ENCODE measurements at places on chromosomes 6 and 20.

GRCh38 chr6:20055916-20056315, 156.4 kb downstream of the MBOAT1 start:
- H3K27me3 ChIP-seq: no peaks in the 10 kb centered on the region
- H3K27ac ChIP-seq: no peak overlapping the region
- no peaks in the 10 kb centered on the region for H3K4me1 ChIP-seq
- no peak for DNase-seq
- H3K36me3 ChIP-seq: no peaks in the 10 kb centered on the region

DNA sequence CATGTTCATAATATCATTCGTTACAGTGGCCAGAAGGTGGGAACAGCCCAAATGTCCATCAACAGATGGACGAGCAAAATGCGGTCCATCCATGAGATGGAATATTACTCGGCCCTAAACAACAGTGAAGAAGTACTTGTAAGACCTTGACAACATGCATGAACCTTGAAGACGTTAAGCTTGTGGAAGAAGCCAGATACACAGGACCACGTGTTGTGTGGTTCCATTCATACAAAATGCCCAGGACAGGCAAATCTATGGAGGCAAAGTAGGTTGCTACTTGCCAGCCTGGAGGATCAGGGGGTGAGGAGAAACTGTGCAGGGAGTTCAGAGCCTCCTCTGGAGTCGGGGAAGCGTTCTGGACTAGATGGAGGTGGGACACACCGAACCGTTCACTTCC, 207.1 kb downstream of the ERMARD start:
- H3K27me3 ChIP-seq: peaks cover 74% of the 10 kb centered on the region
- no peak for DNase-seq
- H3K27ac ChIP-seq: no peak overlapping the region
- no peaks in the 10 kb centered on the region for H3K4me1 ChIP-seq
- no peaks in the 10 kb centered on the region for H3K36me3 ChIP-seq

GRCh38 chr20:25626779-25627178, 3.0 kb upstream of the NANP start:
- DNase-seq: no peak
- H3K4me1 ChIP-seq: peaks cover 18% of the 10 kb centered on the region
- no peaks in the 10 kb centered on the region for H3K27me3 ChIP-seq
- no peaks in the 10 kb centered on the region for H3K36me3 ChIP-seq
- no peak overlapping the region for H3K27ac ChIP-seq

GRCh38 chr6:90103056-90103800, 193.4 kb downstream of the BACH2 start:
- H3K4me3 ChIP-seq: no peak overlapping the region
- no peak for DNase-seq
- H3K4me1 ChIP-seq: peaks cover 10% of the 10 kb centered on the region
- H3K27ac ChIP-seq: 0 out of 2 replicates have a peak overlapping the region, but pooled peaks have one; percentile 29
- H3K36me3 ChIP-seq: no peaks in the 10 kb centered on the region

GRCh38 chr6:54244430-54244829, 63.8 kb upstream of the TINAG start:
- no peak overlapping the region for H3K4me3 ChIP-seq
- H3K27ac ChIP-seq: no peak overlapping the region
- no peak for DNase-seq
- H3K4me1 ChIP-seq: no peaks in the 10 kb centered on the region
- no peaks in the 10 kb centered on the region for H3K36me3 ChIP-seq

DNA sequence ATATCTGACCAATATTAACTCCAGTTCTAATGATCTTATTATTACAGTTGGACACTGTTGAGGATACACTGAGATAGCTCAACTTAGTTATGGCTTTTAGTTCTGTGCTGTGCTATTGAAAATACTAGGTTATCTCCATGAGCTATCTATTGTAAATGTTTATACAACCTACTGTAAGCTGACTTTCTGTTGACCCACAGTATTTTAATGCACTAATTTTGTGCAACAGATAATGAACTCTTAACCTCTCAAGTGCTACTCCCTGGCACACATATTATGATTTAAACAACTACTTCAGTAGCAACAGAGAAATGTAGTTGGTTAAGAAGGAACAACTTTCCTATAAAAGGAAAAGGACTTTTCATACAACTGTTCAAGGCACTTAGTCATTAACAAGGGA, 5.2 kb upstream of the MMS22L start:
- H3K4me3 ChIP-seq: no peak overlapping the region
- H3K4me1 ChIP-seq: peaks cover 6% of the 10 kb centered on the region
- H3K36me3 ChIP-seq: no peaks in the 10 kb centered on the region
- no peaks in the 10 kb centered on the region for H3K27me3 ChIP-seq
- H3K27ac ChIP-seq: no peak overlapping the region
- DNase-seq: no peak

DNA sequence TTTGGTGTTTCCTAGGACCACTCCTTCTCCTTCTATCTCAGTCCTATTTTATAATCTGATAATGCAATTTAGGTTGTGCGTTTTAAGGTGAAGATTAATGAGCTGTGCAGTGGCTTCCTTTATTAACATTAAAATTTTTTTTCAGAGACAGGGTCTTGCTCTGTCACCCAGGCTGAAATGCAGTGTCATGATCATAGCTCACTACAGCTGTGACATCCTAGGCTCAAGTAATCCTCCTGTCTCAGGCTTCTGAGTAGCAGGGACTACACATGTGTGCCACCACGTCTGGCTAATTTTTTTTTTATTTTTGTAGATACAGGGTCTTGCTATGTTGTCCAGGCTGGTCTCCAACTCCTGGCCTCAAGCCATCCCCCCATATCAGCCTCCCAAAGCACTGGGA, 53.0 kb upstream of the DSP start:
- H3K27ac ChIP-seq: no peak overlapping the region
- DNase-seq: no peak
- no peak overlapping the region for H3K4me3 ChIP-seq
- H3K27me3 ChIP-seq: no peaks in the 10 kb centered on the region
- H3K4me1 ChIP-seq: no peaks in the 10 kb centered on the region
- no peaks in the 10 kb centered on the region for H3K36me3 ChIP-seq

GRCh38 chr6:67358241-67358640, 1276.8 kb upstream of the ADGRB3 start:
- no peak overlapping the region for H3K27ac ChIP-seq
- H3K4me3 ChIP-seq: no peak overlapping the region
- no peaks in the 10 kb centered on the region for H3K4me1 ChIP-seq
- H3K36me3 ChIP-seq: no peaks in the 10 kb centered on the region

GRCh38 chr6:126718600-126719327, 378.8 kb downstream of the CENPW start:
- no peaks in the 10 kb centered on the region for H3K27me3 ChIP-seq
- DNase-seq: no peak
- H3K27ac ChIP-seq: peak overlapping the region; percentile 89
- no peaks in the 10 kb centered on the region for H3K36me3 ChIP-seq
- no peak overlapping the region for H3K4me3 ChIP-seq
- peaks cover 47% of the 10 kb centered on the region for H3K4me1 ChIP-seq

DNA sequence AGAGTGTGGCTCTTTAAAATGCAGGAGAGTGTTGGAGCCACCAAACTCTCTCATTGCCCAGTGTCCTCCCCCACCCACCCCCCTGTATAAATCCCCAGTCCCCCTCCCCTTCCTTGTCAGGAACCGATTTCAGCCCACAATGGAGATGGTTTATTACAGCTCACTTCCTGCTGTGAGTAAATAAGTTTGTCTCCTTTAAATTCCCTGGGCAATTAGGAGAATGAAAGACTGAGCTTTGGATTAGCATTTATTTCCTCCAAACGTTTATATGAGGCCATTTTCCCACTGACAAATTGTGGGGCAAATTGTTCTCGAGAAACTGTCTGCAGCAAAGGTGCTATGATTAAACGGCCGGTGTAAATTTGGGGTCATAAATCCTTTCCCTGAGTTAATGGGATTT, 128.8 kb downstream of the DHX35 start:
- H3K27ac ChIP-seq: no peak overlapping the region
- no peak for DNase-seq
- H3K36me3 ChIP-seq: no peaks in the 10 kb centered on the region
- H3K4me1 ChIP-seq: no peaks in the 10 kb centered on the region

DNA sequence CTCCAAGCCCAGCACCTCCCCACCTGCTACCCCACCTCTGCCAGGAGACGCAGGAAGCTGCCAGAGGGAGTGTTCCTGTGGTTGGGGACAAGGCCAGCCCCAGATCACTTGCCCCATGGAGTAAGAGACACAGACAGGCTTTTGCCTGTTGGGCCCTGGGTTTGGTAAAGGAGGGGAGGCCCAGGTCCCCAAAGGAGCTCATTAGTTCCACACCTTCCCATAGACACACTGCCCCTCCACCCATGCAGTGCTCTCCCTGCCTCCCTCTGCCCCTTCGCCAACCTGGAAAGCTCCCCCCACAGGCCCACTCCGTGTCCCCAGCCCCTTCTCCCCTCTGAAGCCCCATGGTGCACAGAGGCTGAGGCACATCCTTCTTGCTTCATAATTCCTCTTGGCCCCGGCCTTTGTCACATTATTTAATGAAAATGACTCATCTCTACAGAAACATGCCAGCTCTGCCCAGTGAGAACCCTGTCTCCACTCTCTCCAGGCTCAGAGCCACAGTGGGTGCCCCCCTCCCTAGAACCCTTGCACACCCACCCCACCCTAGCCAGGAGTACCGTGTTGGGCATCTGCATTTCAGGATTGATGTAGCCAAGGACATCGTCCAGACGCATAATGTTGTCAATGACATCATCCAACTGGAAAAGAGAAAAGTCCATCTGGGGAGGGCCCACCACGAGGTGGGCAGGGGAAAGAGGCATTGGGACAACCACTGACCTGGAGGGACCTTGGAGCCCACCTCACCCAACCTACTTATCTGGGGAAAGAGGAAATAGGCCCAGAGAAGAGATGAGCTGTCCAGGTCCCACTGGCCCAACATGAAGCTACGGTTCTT, 46.0 kb downstream of the TFEB start:
- no peaks in the 10 kb centered on the region for H3K27me3 ChIP-seq
- no peak for DNase-seq
- no peak overlapping the region for H3K4me3 ChIP-seq
- no peaks in the 10 kb centered on the region for H3K36me3 ChIP-seq
- H3K27ac ChIP-seq: no peak overlapping the region
- peaks cover 20% of the 10 kb centered on the region for H3K4me1 ChIP-seq

GRCh38 chr6:157329829-157330228, 6.5 kb upstream of the TMEM242 start:
- peak; percentile 73 for DNase-seq
- no peaks in the 10 kb centered on the region for H3K27me3 ChIP-seq
- H3K4me3 ChIP-seq: no peak overlapping the region
- H3K36me3 ChIP-seq: no peaks in the 10 kb centered on the region

- no peak for DNase-seq
- no peaks in the 10 kb centered on the region for H3K27me3 ChIP-seq
- peak overlapping the region; percentile 94 for H3K27ac ChIP-seq
- peaks cover 19% of the 10 kb centered on the region for H3K36me3 ChIP-seq
- peak overlapping the region; percentile 89 for H3K4me3 ChIP-seq
Measured at GRCh38 chr6:139376017-139376330, 1.5 kb upstream of the CITED2 start.

GRCh38 chr20:10463622-10464021, 28.5 kb downstream of the SLX4IP start:
- H3K27ac ChIP-seq: no peak overlapping the region
- peaks cover 12% of the 10 kb centered on the region for H3K36me3 ChIP-seq
- H3K4me1 ChIP-seq: peaks cover 14% of the 10 kb centered on the region
- H3K4me3 ChIP-seq: no peak overlapping the region
- DNase-seq: peak; percentile 37

DNA sequence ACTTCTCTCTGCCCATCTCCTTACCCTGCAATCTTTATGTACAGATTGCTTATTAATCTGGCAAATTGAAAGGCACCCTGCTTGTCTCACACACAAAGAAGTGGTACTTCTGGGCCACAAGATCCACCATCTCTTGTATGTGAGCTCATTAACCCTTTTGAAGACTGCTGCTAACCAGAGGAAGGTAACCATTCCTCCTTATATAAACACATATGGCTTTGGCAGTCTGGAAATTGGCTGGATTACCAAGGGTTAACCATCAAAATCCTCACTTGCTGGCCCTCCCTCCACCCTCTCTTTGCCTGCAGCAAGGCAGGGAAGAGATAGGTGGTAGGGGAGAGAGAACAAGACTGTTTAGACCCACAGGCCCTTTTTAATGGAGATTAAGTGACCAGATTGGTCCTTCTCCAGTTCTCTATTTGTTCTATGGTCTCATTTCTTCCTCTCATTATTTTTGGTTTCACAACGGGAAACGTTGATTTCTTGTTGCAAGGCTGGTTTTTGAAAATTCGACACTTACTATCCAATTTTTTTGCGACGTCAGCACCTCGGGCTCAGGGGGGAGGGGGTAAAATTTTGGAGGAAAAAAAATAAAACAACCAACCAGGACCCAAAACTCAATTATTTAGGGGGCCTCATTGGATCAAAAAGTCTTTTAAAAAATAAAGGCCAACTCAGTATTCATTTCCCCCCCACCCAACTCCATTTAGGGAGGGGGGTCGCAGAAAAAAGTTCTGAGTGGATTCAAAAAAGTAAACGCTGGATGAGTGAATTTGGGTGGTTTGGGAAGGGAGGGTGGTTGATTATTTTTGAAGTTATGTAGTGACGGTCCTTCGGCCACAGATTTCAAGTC, 859 bp downstream of the PPP1R10 start:
- H3K4me3 ChIP-seq: peak overlapping the region; percentile 87
- H3K4me1 ChIP-seq: peaks cover 35% of the 10 kb centered on the region
- H3K36me3 ChIP-seq: peaks cover 27% of the 10 kb centered on the region
- no peak for DNase-seq

- H3K27me3 ChIP-seq: no peaks in the 10 kb centered on the region
- no peaks in the 10 kb centered on the region for H3K36me3 ChIP-seq
- no peak overlapping the region for H3K27ac ChIP-seq
- H3K4me3 ChIP-seq: no peak overlapping the region
Measured at GRCh38 chr6:104653781-104654180, 205.9 kb downstream of the HACE1 start.

DNA sequence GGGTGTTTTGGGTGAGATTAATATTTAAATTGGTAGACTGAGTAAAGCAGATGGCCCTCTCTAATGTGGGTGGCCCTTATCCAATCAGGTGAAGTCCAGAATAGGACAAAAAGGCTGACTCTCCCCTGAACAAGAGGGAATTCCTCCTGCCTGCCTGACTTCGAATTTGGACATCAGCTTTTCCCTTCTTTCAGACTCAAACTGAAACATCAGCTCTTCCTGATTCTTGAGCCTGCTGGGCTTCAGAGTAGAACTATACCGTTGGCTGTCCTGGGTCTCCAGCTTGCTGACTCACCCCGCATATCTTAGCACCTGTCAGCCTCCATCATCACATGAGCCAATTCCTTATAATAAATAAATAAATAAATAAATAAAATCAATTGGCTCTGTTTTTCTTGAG, 15.0 kb upstream of the TGM6 start:
- H3K27me3 ChIP-seq: no peaks in the 10 kb centered on the region
- H3K36me3 ChIP-seq: no peaks in the 10 kb centered on the region
- H3K4me1 ChIP-seq: peaks cover 22% of the 10 kb centered on the region
- no peak for DNase-seq
- no peak overlapping the region for H3K4me3 ChIP-seq
- no peak overlapping the region for H3K27ac ChIP-seq

DNA sequence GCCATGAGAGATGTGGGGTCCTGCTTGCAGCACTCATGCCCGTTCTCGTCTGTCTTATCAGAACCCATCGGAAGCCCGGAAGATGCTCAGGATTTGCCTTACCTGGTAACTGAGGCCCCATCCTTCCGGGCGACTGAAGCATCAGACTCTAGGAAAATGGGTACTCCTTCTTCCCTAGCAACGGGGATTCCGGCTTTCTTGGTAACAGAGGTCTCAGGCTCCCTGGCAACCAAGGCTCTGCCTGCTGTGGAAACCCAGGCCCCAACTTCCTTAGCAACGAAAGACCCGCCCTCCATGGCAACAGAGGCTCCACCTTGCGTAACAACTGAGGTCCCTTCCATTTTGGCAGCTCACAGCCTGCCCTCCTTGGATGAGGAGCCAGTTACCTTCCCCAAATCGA, 8.3 kb downstream of the PI16 start:
- no peak for DNase-seq
- H3K27ac ChIP-seq: no peak overlapping the region
- H3K4me3 ChIP-seq: no peak overlapping the region

All from PC-9 (cell line).